ENCODE measurements at places on chromosomes 6 and 20. TPM values are rescaled to one million over a fixed set of nuclear protein-coding genes. Genes with fewer than 3 reads are reported as not detected.

DNA sequence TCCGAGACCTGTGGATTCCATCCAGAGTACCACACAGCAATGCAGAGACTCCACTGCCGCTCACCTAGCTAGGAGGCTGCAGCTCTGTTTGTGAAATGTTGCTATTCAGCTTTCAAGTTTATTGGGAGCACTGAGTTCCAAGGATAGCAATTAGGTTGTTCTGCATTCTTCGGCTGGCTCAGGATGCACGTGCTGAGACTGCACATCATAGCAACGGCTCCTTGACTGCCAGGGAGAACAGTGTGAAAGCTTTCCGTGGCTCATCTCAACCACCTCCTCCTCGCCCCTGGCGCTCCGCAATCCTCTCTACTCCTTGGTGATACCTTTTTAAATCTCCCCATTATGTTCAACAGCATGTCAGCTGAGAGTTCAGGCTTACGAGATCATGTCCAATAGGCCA is 116.6 kb downstream of the TSHZ2 start:
- H3K4me1 ChIP-seq, result no peaks in the 10 kb centered on the region
- H3K4me3 ChIP-seq, result no peak overlapping the region
- DNase-seq, result no peak
- H3K27ac ChIP-seq, result no peak overlapping the region
- H3K36me3 ChIP-seq, result no peaks in the 10 kb centered on the region
- no peaks in the 10 kb centered on the region for H3K27me3 ChIP-seq

DNA sequence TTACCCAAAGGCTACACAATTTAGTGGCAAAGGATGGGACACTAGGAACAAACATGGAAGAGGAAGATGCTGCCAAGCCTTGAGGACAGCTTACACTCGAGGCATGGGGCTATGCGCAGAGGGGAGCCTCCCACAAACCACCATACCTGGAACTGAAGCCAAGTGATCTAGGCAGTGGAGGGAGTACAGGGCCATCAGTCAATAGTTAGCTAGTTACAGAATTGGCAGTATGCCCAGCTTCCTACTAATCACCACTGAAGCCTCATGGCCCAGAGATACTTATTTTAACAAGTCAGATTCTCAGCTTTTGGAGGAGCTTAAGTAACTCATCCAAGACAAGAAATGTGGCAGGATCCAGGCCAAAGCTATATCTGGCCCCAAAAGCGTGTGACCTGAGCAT is 226.6 kb upstream of the MOCS1 start:
- no peak for DNase-seq
- H3K36me3 ChIP-seq, result no peaks in the 10 kb centered on the region
- no peaks in the 10 kb centered on the region for H3K4me1 ChIP-seq
- no peak overlapping the region for H3K4me3 ChIP-seq

The MAP7 gene
- 25.3 TPM for total RNA-seq

The PABPC1L gene
- 22.7 TPM for total RNA-seq

GRCh38 chr6:149567194-149567586 is 1.0 kb downstream of the GINM1 start:
- H3K36me3 ChIP-seq, result no peaks in the 10 kb centered on the region
- peak overlapping the region; percentile 96 for H3K4me3 ChIP-seq
- peak overlapping the region; percentile 91 for H3K27ac ChIP-seq

DNA sequence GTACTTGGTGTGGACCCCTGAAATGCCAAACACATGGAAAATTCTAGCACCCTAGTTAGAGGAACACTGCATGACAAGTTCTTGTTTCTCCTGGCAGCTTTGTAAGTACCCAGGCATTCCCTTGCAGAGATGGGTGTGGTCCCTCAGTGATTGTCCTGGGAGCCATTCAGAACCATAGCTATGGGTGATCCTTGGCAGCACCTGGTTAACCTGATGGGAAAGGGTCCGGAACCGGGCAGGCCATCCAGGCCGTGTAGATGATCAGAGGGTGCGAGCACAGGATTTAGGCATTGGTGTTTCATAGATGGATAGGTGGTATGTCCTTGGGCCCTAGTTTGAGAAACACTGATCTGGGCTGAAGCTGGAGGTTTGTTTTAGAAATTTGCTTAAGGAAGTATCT is 95.8 kb downstream of the RPP40 start:
- peaks cover 17% of the 10 kb centered on the region for H3K4me1 ChIP-seq
- no peaks in the 10 kb centered on the region for H3K27me3 ChIP-seq
- H3K27ac ChIP-seq, result no peak overlapping the region
- no peak overlapping the region for H3K4me3 ChIP-seq
- H3K36me3 ChIP-seq, result no peaks in the 10 kb centered on the region

DNA sequence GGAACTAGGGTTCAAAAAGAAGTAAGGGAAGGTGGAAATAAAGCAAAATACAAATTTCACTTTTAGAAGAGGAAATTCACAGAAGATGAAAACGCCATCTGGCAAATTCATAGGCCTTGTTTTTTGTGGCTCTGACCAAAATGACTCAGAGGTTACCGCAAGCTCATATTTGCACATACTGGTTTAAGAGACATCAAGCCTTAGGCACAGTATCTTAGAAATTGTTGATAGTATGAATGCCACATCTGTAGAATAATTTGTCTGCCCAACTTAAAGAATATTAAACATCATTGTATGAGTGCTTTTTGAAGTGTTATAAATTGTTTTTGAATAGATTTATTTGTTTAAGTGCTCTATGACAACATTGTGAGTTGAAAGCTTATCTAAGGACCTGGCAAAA is 10.6 kb downstream of the TAAR1 start:
- H3K4me3 ChIP-seq, result no peak overlapping the region
- no peak for DNase-seq
- H3K27ac ChIP-seq, result no peak overlapping the region

The PPP1R16B gene
- 1.4 TPM for total RNA-seq

DNA sequence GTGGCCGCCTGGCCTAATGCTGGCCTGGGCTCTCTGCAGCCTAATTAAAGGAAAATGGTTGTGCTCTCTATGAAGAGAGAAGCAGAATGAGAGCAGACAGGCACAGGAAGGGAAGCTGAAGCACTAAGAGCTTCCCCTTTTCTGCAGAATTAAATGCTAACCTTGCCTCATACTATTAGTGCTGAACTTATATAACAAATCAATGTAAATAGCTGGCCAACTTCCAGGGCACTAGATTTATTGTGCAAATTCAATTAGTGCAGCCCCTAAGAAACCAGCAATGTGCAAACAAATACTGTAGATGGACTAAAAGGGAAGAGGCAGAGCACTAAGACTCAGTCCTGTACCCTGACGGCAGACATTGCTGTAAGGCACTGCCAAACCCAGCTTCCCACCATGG is 36.1 kb upstream of the INSM1 start:
- no peak for DNase-seq
- H3K27me3 ChIP-seq, result no peaks in the 10 kb centered on the region
- H3K27ac ChIP-seq, result no peak overlapping the region
- H3K4me3 ChIP-seq, result no peak overlapping the region
- no peaks in the 10 kb centered on the region for H3K36me3 ChIP-seq

The PTPRT gene
- 0.69 TPM for total RNA-seq

The COL21A1 gene
- 0.28 TPM for total RNA-seq

GRCh38 chr6:63543982-63544381 is 28.3 kb upstream of the LOC128125822 start:
- no peak overlapping the region for H3K4me3 ChIP-seq
- H3K27ac ChIP-seq, result no peak overlapping the region
- H3K4me1 ChIP-seq, result no peaks in the 10 kb centered on the region
- H3K27me3 ChIP-seq, result no peaks in the 10 kb centered on the region
- no peak for DNase-seq
- H3K36me3 ChIP-seq, result no peaks in the 10 kb centered on the region

The MTO1 gene
- total RNA-seq, result 10.2 TPM

- no peaks in the 10 kb centered on the region for H3K36me3 ChIP-seq
- no peak for DNase-seq
- H3K27me3 ChIP-seq, result no peaks in the 10 kb centered on the region
- no peaks in the 10 kb centered on the region for H3K4me1 ChIP-seq
- no peak overlapping the region for H3K27ac ChIP-seq
Observed at GRCh38 chr20:19767070-19767469, 9.0 kb downstream of the RIN2 start.

- peak overlapping the region; percentile 37 for H3K27ac ChIP-seq
- peaks cover 13% of the 10 kb centered on the region for H3K4me1 ChIP-seq
- no peak for DNase-seq
- H3K4me3 ChIP-seq, result no peak overlapping the region
- H3K27me3 ChIP-seq, result no peaks in the 10 kb centered on the region
Observed at GRCh38 chr6:39196673-39197091, 32.6 kb downstream of the KCNK5 start.

- H3K27me3 ChIP-seq, result no peaks in the 10 kb centered on the region
- peaks cover 6% of the 10 kb centered on the region for H3K4me1 ChIP-seq
- DNase-seq, result no peak
- no peak overlapping the region for H3K4me3 ChIP-seq
- H3K36me3 ChIP-seq, result no peaks in the 10 kb centered on the region
Observed at GRCh38 chr6:23447731-23448130, 678.3 kb upstream of the NRSN1 start.

The TPBG gene
- total RNA-seq, result 3.0 TPM

- peaks cover 3% of the 10 kb centered on the region for H3K4me1 ChIP-seq
- H3K27ac ChIP-seq, result no peak overlapping the region
- H3K27me3 ChIP-seq, result no peaks in the 10 kb centered on the region
Observed at GRCh38 chr6:82385102-82385501, 21.5 kb downstream of the TPBG start.

DNA sequence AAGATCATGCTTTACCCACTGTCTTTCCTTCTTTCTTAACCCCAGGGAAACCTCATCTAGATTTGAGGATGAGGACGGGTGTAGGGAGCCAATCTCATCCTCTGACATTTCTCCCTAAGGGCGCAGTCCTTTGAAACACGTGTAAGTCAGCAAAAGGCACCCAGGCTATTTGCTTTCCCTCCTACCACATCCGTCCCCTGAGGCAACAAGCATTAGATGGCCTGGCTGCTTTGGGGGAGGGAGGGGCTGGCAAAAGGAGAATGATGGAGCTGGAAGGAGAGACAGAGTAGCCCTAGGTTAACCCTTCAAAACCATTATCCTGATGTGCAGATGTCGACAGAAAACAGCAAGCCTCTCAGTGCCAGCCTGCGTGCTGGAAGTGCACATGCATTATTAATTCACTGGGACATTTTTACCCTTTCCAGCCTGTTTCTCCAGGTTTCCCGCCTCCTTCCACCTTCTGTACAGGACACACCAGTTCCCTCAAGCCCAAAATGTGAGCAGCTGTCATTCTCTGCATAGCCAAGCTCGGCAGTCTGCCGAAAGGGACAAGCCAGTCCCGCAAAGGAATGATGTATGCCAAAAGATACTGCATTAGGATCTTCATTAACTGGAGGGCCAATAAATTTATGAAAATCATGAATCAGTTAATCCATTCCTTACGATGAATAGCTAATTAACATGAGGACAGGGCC is 547.2 kb downstream of the CD83 start:
- DNase-seq, result no peak
- no peaks in the 10 kb centered on the region for H3K36me3 ChIP-seq
- H3K27ac ChIP-seq, result no peak overlapping the region
- no peaks in the 10 kb centered on the region for H3K27me3 ChIP-seq
- no peak overlapping the region for H3K4me3 ChIP-seq

The TBP gene
- total RNA-seq, result 6.6 TPM

DNA sequence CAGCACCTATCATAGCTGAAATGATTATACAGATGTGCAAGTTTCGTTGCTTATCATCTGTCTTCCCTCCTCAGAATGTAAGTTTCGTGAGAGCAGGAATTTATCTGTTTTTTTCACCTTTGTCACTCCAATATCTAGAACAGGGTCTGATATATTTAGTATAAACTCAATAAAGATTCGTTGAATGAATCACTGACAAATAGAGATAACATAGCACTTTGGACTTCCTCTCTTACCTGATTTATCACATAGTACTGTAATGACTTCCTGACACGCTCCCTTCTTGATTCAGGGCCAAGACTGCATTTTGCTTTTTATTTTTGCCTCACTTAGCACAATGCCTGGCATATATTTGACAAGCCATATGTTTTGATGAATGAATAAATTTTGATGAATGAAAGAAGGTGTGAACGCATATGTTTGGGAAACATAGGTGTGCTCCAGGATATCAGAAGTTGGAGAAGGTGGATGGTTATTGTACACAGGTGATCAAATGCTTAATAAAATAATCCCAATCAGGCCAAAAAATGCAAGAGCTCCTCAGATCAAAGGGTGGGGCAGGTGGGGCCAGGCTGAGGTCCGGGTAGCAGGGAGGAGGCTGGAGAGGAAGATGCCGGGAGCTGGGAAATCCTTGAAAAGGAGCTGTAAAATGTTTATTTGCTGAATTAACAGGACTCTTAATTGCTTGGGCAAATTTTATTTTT is 33.0 kb downstream of the PIM1 start:
- no peak overlapping the region for H3K4me3 ChIP-seq
- DNase-seq, result no peak

The C6orf58 gene
- total RNA-seq, result not detected

DNA sequence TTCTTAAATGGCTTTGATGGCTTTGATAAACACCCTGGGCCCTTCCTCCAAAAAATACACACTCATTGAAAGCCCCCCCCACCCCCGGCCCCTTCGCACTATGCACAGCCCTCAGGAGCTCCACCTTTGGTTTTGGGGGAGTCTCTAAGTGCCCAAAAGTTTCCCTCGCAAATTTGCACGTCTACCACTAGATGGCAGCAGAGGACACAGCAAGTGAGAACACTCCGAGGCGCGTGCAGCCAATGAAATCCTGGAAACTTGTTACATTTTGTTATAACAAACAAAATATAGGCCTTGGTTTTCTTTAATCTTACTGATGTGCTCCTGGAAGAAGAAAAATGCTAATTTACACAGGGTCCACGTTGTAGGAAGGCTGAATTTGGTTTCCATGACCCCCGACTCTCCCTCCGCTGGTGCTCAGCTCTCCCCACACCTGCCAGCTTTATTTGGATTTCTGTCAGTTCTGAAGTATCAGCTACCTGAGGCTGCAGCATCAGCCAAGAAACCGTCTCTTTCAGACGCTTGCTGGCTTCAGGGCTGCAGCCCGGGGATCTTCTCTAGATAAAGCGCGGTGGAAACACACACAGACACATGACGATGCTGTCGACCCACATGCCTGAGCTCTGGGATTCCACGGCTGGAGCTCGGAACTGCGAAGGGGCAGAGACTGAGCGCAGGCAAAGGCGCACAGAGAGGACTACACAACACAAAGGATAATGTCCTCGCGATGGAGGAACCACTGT is 148.3 kb upstream of the RPS6KA2 start:
- DNase-seq, result peak; percentile 26
- H3K27ac ChIP-seq, result no peak overlapping the region
- H3K27me3 ChIP-seq, result no peaks in the 10 kb centered on the region
- no peaks in the 10 kb centered on the region for H3K36me3 ChIP-seq
- no peaks in the 10 kb centered on the region for H3K4me1 ChIP-seq
- H3K4me3 ChIP-seq, result no peak overlapping the region

Measured in pancreas (tissue), 10 donors.